ENCODE measurements at places on chromosomes 3 and 15.

DNA sequence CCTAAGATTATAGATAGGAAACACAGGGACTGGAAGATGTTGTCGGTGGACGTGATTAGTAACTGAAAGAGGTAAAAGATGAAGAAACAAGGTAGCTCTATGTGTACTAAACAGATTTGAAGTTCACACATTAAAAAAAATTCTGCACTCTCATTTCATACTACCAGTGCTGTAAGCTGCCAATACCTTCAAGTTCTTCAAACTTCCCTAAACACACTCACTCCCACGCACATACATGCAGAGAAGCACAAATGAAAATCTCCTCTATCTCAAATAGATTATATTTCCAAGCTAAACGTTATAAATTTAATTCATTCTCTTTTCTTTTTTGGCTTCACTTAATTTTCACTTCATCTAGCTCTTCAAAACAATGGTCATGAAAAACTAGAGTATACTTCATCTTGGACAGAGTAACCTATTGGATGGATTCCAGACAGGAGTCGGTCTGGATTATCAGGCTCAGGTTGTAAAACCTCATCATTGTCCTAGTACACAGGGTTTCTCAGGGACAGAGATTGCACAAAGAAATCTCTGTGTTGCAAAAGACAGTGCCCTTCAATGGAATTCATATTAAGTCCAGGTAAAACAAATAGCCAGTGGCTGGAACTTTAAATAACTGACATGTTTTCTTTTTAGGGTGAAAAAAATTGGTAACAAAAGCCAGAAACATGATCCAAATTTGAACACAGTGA is 408.1 kb upstream of the ZNF385D start:
- no peak for DNase-seq

DNA sequence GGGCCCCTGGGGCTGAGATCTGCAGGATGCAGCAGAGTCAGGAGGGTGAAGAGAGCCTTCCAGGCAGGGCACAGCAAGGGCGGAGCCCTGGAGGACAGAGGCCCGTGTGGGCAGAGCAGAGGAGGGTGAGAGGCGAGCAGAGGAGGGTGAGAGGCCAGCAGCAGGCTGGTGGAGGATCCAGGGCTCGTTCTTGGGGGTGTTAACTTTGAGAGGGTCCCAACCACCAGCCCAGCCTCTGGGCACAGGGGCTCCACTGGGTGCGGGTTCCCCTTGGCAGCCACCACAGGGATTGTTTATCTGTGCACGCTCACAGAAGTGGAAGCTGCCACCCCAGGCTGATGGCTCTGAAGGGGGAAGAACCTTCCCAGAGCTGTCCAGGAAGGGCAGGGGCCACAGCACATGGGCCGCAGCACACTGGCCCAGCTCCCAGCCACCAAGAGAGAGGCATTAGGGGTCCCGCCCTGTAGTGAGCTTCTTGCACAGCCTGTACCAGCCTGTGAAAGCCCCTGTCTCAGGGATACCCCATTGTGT is 9.3 kb upstream of the PLXND1 start:
- no peak for DNase-seq

- DNase-seq: no peak
Measured at GRCh38 chr15:85744579-85744978, 50.1 kb downstream of the KLHL25 start.

DNA sequence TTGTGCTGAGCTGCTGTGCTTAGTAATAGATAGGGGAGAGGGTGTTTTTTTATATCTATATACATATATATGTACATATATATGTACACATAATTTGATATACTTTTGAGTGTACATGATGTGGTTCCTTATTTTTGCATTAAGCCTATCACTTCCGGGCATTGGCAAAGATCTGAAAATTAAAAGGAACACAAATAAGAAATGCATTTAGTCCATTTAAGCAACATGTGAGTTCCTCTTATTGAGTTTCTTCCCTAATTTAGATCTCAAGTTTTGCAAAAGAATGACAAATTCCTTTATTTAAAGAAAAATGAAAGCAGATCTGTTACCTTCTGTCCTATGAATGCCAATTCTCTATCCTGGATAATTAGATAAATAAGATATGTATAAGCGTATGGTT is 435.1 kb downstream of the LPP start:
- DNase-seq: no peak

DNA sequence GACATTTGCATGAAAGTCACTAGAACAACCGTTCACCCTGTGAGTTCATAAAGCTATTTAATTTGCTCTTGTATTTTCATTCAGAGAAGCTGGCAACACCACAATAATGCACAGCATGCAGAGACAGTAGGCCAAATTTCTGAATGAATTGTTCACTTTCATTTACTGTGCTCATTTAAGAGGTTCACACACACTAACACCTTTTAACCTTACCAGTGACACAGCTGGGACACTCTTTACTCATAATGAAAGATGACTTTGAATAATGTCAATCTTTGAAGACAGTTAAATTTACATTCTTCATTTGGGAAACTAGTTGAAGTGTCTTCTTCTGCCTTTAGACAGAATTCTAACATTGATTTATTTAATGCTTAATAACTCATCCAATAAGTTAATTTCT is 95.7 kb downstream of the ROBO1 start:
- no peak for DNase-seq

DNA sequence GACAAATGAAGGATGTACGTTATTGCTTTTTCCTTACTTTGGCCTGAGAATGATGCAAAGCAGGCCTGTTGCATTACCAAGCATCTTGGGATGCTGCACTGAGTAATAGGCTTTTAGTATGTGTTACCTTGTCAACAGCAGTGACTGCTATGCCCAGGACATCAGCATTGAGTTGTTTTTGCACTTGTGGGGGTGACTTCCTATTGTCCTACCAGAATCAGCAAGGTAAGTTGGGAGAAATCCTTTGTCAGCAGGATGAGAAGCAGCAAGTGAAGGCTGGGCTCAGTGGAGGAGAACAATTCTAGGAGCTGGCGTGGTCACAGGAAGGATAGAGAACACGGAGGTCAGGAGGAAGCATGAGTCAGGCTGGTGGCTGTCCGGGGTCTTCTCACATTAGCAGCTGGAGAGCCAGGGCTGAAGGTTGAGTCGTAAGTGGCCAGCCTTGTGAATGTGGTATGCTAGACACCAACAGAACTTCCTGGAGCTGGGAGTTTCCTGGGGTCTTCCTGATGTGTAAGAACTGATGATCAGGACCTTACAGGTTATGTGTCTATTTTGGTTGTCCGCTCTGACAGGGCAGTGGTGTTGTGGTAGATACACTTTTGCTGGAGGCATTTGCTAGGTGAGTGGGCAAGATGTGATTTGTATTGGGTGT is 142.7 kb downstream of the FNDC3B start:
- no peak for DNase-seq

DNA sequence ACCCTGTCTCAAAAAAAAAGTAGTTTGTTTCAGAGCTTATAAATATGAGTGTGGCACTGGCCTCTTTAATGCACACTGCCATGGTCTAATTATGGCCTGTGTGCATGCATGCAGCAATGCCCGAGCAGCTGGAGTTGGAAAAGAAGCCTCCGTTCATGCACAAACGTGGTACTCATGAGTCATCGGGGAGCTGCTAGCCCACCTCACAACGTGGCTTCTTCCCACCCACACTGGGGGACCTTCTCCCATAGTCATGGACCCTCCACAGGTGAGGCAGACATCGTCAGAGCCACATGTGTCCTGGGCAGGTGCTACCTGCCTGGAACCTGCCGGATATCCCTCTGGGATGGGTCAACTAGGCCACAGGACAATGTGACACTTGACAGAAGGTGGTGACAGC is 66.7 kb downstream of the ATP10A start:
- no peak for DNase-seq

DNA sequence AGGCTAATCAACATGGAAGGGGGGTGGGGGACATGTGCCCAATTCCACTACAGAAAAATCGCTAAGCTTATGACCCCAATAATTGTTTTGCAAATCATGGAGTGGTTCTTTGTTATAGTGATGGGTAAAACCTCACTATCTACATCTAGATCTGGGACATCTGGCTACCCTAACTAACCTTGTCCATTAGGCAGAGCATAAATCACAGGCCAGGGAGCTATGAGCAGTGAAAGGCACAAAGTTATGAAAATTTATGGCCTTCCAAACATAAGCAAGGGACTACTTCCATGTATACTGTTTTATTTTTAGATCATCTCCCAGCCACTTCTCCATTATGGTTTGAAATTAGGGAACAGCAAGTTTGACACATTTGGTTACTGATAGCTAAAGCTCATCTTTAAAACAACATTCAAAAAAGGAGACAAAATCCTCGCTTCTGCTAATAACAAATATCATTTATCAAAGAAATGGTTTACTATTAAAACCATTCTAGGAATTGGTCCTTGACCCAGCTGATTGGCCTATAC is 78.3 kb downstream of the RSL24D1 start:
- DNase-seq: no peak

Data from stimulated activated CD8-positive, alpha-beta memory T cell treated with anti-CD3 and anti-CD28 coated beads, Interleukin-2, amount 100 ng/mL, for 1 hour (primary cell).